ENCODE measurements at places on chromosomes 13 and 19. TPM values are rescaled to one million over a fixed set of nuclear protein-coding genes. Genes with fewer than 3 reads are reported as not detected.

- no peak overlapping the region for H3K4me3 ChIP-seq
- H3K27ac ChIP-seq = no peak overlapping the region
- peaks cover 13% of the 10 kb centered on the region for H3K27me3 ChIP-seq
- peaks cover 3% of the 10 kb centered on the region for H3K4me1 ChIP-seq
- H3K36me3 ChIP-seq = no peaks in the 10 kb centered on the region
- DNase-seq = no peak
Observed at GRCh38 chr13:27522847-27523246, 72.5 kb upstream of the MTIF3 start.

The HNRNPM gene
- 336 TPM for total RNA-seq

GRCh38 chr13:110329798-110330461 lies 22.8 kb downstream of the COL4A2 start:
- H3K4me3 ChIP-seq = no peak overlapping the region
- no peak for DNase-seq
- H3K36me3 ChIP-seq = no peaks in the 10 kb centered on the region
- H3K27ac ChIP-seq = no peak overlapping the region

DNA sequence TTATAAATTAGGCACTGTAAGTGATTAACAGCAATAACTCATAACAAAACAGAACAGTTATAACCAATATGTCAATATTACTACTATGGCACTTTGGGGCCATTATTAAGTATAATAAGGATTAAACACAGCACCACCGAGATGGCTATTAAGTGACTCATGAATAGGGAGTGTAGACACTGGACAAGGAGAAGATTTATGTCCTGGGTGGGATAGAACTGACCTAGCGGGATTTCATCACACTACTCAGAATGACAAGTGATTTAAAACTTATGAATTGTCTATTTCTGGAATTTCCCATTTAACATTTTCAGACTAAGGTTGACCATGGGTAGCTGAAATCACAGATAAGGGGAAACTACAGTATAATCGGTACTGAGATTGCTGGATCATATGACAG lies 79.0 kb upstream of the SLC7A1 start:
- H3K36me3 ChIP-seq = no peaks in the 10 kb centered on the region
- DNase-seq = no peak
- no peak overlapping the region for H3K27ac ChIP-seq

The PCDH8 gene
- total RNA-seq = 0.14 TPM

DNA sequence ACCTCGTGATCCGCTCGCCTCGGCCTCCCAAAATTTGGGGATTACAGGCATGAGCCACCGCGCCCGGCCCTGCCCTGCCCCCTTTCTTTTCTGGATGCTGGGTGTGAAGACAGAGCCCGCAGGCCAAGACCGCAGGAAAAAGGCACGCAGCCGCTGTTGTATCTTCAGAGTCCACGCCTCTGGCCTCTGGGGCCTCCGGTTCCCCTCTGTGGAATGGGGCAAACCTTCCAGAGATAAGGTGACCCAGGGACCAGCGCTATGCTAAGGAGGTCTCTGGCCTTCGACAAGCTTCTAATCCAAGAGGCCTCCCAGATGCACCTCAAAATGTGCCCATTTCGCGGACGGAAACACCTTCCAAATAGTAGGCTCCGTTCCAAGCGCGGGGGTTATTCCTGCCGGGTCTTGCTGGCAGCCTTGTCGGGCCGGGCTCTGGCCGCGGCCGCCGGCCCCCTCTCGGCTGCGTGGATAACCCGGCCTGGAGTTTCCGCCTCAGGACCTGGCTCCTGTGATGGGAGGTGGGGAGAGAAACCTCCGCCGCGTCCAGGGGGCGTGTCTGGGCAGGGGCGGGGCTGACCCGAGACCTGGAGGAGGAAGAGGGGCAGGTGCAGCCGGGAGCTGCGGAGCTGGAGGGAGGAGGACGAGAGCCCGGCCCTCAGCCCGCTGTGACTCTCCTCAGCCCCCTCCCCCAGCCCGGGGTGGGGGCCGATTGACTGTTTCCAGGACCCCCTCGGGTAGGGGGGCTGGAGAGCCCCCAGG lies 13.1 kb downstream of the TJP3 start:
- no peak overlapping the region for H3K27ac ChIP-seq
- no peak overlapping the region for H3K4me3 ChIP-seq
- H3K36me3 ChIP-seq = no peaks in the 10 kb centered on the region
- peaks cover 23% of the 10 kb centered on the region for H3K27me3 ChIP-seq
- peak; percentile 81 for DNase-seq

DNA sequence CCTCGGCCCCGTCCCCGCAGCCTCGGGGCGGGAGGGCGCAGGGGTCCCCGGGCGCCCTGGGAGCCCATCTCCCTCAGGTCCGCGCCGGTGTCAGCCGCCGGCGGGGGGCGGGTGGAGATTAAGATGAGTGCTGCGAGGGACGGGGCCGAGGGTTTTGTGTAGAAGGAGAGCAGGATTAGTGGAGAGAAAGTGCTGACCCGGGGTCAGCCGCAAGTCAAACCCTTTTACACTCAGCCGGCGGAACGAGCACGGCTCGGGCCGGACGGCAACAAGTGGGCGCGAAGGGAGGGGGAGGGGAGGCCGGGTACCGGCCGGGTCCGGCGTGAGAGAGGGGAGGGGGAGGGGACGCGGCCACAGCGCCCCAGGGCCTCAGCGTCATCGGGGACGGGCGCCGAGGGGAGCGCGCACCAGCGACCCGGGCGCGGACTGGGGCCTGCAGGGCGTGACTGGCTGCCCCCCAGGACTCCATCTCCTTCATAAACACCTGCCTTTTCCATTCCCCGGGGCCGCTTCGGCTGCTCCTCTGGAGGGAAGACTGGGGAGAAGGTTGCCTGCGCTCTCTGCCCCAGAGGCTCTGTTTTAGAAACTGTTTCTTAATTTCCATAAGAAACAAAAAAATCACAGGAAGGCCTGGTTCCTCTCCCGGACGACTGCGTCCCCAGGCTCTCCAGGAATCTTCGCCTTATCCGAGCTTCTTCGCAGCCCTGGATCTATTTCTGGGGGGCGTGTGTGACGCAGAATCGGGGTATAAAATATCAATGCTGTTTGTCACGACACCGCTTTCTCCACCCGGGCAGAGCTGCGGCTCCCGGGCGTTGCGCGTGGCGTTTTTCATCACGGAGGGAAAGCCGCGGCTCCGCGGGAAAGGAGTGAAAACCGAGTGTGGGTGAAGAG lies 6.5 kb downstream of the SOX1 start:
- H3K4me1 ChIP-seq = no peaks in the 10 kb centered on the region
- peaks cover 3% of the 10 kb centered on the region for H3K36me3 ChIP-seq
- DNase-seq = no peak
- H3K4me3 ChIP-seq = no peak overlapping the region
- H3K27ac ChIP-seq = no peak overlapping the region

The MUC16 gene
- not detected for total RNA-seq

Measured in activated T-helper 2 cell treated with anti-CD3 and anti-CD28 coated beads, Interferon-gamma antibody, Interleukin-2, Interleukin-4, amounts not matched to agents 10 μg/mL and 5 μg/mL and 100 μg/mL, durations not matched to agents 14 hours and 24 hours and 36 hours (primary cell).